ENCODE measurements at places on chromosomes 1 and 21.

DNA sequence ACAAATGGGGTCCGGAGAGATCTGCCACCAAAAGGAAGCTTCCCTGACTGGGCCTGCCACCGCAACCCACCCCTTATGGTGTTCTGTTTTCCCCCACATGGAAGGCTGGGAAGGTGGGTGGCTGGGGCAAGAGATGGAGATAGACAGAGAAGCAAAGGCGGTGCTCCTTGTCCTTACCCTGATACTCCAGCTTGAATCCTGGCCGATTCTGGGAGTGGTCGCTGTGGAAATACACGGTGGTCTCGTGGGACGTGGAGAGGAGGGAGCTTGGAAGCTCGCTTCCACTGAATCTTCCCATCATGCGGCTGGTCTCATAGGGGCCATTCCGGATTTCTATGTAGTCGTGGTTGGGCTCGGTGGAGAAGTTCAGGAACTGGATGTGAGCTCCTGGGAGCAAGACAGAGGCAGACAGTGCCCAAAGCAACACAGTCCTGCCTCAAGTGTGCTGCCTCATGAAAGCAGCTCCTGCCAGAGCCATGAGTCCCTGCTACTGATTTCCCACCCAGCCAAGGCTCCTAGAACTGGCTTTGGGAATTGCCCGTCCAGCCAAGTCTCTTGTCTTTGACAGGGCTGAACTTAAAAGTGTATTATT, 138.5 kb downstream of the ZSCAN20 start:
- DNase-seq, result no peak

GRCh38 chr21:18144339-18144738, 100.3 kb upstream of the CHODL start:
- DNase-seq, result no peak

- DNase-seq, result no peak
Observed at GRCh38 chr1:156645056-156645455, 3.1 kb downstream of the BCAN start.

- DNase-seq, result no peak
Observed at GRCh38 chr21:34838956-34839820, 170.4 kb downstream of the CLIC6 start.

DNA sequence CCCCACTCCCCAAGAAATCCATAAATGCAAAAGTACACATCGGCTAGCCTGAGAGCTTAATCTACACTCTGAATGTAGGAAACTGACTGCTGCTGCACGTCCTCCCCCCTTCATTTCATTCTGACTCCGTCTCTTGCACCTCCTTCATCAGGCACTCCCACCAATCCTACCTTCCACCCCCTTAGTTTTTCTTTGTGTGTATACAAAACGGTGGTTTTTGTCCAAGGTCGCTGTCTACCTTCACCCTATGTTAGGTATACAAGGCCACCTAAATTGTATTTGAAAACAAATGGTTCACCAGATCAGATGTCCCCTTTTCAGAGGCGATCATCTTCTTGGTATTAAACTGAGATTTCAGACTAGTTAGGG, 1.9 kb downstream of the WDR26 start:
- DNase-seq, result peak; percentile 55

DNA sequence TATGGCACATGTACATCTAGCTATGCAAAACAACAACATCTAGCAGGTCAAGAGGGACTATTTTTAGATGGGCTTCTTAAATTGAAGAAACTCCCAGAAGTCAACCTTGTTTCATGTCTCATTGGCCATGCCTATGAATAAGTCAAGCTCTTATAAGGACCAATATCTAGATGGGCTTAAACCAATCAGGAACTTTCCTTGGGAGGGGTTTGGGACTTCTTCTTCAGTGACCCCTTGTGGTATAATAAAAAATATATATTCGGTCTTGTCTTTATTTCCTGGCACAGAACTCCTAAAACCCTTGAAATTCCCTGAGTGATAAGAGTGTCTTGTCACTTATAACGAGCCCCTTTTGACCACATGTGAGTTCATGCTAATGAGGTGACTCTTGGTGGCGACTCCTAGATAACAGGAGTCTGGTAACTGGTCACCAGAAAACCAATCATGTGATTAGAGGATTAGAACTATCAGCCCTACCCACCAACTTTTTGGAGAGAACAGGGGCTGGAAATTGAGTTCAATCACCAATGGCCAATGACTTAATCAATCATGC, 218.3 kb downstream of the HHIPL2 start:
- no peak for DNase-seq

DNA sequence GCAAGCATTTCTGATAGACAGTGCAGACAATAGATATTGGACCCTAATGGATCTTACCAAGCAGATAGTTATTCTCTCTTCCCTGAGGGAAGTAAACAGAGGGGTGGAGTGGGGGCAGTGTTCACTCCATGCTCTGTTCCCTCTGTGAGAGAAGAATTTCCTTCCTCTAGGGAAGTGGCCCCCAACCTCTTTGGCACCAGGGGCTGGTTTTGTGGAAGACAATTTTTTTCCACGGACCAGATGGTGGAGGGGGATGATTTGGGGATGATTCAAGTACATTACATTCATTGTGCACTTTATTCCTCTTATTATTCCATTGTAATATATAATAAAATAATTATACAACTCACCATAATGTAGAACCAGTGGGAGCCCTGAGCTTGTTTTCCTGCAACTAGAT, 459.9 kb downstream of the ADGRL2 start:
- DNase-seq, result no peak

DNA sequence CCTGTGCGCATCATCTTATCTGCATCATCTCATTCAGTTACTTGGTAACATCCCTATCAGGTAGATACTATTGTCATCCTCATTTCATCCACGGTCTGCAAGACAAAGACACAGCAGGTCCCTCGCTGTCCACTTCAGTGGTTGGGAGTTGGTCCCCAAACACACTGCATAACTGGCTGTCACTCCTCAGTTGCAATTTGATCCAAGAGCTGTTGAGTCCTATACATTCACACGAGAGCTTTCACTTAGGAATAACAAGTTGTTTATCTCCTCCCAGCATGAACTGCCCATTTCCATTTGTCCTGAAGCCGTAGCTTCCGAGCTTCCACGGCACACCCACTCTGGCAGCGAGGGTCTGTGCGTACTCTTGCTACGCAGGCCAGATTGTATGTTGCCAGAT, 472.0 kb downstream of the CAMTA1 start:
- DNase-seq, result no peak

DNA sequence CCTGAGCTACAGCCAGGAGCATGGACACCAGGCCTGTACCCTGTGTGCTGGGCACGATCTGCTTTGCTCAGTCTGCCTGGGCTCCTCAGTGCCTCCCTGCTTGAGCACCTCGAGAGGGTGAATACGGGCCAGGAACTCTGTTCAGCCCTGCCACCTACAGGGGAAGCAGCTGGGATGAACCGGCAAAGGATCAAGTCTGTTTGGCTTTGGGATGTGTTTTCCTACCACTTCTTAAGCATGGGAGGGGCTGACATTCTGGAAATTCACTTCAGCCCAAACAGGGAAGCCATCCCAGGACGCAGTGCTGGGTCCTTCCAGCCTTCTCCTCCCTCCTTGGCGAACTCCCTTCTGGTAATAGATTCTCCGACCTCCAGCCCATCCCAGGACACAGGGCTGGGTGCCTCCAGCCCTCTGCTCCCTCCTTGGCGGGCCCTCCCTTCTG, 55.8 kb upstream of the SELENON start:
- DNase-seq, result no peak

- DNase-seq, result no peak
Observed at GRCh38 chr1:96748078-96748477, 26.5 kb downstream of the PTBP2 start.

DNA sequence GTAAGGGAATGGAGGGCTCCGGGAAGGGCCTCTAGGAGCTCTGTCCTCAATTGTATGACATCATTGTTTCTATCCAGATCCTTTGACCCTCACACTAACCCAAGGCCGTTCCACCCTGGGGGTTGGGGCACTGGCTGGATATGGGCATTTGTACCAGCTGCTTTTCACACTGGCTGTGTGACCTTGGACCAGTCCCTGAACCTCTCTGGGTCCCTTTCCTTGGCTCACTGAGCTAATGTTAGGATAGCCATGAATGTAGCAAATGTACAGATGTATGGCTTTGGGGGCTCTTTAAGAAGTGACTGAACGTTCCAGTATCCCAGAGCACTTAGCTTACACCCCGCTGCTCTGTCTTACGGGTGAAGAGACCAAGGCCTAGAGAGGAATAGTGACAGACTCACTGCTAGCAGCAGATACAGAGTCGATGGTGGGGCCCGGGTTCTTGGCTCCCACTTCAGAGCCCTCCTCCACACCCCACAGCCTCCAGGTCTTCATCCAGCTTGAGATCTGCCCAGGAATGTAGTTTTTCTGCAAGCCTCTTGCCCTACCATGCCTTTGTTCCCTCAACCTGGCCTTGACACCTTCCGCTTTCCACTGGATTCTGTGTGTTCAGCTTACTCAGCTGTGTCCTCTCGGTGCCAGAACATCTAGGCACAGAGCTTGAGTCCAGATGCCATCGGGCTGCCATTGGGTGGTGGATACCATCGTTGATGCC, 14.6 kb upstream of the UBL4B start:
- no peak for DNase-seq

- no peak for DNase-seq
Observed at GRCh38 chr21:44345495-44345894, 6.3 kb upstream of the CFAP410 start.

GRCh38 chr21:41667136-41667535, 99.7 kb downstream of the RIPK4 start:
- DNase-seq, result no peak

- DNase-seq, result no peak
Observed at GRCh38 chr1:223223091-223223995, 80.3 kb upstream of the TLR5 start.

- DNase-seq, result no peak
Observed at GRCh38 chr1:243457363-243457982, 201.6 kb downstream of the SDCCAG8 start.

- peak; percentile 85 for DNase-seq
Observed at GRCh38 chr1:230167419-230167852, 100.4 kb downstream of the GALNT2 start.

DNA sequence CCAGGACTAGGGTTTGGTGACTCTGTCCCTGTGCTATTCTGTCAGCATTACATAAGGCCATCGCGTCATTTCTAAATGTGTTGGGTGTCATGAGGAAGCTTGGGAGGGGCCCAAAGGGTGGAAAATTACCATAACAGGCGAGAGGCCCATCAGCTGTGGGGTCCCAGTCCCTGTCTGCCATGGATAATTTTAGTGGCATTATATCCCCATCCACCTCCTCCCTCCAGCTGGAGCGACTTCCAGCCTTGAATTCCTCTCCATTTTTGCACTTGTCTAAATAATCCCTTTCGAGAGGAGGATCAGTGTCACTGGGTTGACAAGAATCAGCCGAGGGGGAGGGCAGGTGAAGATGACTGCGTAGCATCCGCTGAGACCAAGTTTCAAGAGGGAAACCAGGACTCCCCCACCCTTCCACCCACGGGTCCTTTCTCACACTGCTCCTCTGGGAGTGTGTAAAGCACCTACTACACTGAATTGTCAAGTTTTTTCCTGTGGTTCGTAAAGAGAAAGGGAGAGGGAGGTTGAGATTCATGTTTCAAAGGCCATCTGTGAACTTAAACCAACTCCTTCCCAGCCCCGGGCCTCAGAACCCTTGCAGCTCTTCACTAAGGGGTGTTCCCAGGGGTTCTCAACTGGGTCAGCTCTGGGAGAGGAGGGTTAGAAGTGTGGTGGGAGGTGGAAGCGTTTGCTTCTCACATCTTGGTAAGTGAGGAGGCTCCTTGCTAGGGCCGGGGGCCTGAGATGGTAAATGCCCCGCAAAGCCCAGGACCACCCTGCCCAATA, 29.2 kb downstream of the VASH2 start:
- no peak for DNase-seq

- no peak for DNase-seq
Observed at GRCh38 chr1:211932231-211932932, 101.8 kb upstream of the LPGAT1 start.

DNA sequence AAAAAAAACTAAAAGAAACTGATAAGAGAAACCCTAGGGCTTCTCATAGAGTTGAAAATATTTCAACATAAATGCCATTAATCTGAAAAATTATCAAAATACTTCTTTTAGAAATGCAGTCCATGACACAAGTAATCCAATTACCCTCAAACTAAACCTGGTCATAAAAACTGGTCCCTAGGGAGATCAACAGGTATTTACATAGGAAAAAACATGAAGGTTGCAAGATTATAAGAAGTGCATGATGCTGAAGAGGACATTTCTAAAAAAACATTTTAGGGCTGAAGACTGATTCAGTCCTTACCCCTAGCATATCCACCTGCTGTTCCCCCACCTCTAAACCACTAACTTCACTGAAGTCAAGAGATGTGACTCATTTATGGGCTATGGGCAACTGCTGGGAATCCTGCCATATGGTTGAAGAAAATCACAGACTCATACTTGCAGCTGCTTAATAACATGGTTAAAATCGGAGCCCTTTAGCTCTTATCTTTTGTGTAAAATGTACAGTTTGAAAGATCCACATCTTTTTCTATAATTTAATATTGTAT, 131.0 kb upstream of the RUNX1 start:
- no peak for DNase-seq

GRCh38 chr1:110452330-110452729, 1.4 kb downstream of the PROK1 start:
- no peak for DNase-seq

DNA sequence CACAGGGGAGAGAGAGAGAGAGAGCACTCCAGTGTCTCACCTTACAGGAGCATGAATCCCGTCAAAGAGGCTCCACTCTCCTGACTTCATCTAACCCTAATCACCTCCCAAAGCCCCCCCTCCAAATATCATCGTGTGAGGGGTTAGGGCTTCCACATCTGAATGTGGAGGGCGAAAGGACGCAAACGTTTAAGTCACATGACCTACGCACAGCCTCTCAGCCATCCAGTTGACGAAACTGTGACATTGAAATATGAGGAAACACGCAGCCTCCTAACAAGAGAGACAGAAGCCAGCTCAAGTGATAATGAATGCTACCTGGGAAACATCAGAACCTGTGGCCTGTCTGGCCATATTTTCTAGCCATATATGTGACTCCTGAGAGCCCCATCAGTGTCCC, 63.7 kb downstream of the MATN1 start:
- DNase-seq, result no peak

DNA sequence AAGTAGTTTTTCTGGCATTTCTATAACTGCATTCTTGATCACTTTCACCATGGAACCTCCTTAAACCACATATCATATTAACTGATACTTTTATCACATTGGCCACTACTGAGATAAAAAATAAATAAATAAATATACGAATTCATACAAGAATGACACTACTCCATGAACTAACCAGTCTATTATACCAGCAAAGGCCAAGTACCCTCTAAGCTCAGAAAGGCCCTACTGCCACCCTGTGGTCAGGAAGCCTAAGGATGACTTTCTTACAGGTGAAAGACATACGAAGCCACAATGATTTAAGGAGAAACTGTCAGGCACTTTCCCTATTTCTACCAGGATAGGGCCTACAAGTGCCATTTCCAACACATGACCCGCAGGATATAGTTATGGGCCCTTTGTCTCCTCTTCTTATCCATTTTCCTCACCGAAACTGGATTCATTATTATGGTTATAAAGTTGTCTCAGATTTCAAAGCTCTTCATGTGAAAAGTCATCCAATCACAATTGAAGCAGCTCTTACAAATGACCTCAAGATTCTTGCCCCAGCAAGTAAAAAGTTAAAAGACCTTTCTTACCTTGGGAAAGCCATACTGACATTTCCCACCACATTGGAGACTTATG, 23.9 kb downstream of the DNAJC8 start:
- peak; percentile 58 for DNase-seq

All from hematopoietic multipotent progenitor cell treated with erythropoietin and hydrocortisone succinate and interleukin-3 and kit ligand, for 15 days (in vitro differentiated cells).